GDM1 (cell line): ENCODE measurements at places on chromosomes 2 and 18.

GRCh38 chr2:106085181-106085940, 108.7 kb downstream of the UXS1 start:
- no peak for DNase-seq

DNA sequence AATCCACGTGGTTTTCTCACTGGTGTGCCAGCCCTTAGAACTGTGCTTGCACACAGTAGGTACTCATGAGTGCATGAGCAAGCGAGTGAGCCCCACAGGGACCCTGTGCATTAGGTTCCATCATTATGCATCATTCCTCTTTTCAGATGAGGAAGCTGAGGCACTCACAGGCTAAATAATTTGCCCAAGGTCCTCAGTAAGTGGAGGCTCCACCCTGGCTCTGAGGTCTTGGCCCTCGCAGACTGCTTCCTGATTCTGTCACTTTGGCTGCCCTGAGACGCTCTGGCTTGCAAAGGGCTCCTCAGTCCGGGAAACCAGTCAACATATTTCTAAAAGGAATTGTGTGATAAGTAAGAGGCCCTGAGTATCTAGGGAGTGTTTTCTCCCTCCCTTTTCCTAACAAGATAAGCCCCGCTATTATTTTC, 71.7 kb downstream of the IL1R2 start:
- DNase-seq, result peak; percentile 51

DNA sequence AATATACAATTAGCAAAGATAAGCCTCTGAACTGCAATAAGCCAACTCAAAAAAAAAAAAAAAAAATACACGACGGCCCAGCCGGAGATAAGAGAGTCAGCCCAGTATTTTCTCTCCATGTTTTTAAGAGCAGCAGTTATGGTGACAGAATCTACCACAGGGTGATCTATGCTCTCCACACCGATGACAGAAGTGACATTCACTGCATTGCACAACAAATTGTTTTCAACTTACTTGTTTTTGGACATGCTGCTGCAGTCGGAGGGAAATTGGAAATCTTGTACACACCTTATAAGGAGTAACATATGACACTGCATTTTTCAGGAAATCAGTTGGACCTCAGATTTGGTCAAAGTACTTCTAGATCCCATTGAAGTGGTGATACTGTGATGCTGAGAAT, 23.3 kb upstream of the APOB start:
- no peak for DNase-seq

DNA sequence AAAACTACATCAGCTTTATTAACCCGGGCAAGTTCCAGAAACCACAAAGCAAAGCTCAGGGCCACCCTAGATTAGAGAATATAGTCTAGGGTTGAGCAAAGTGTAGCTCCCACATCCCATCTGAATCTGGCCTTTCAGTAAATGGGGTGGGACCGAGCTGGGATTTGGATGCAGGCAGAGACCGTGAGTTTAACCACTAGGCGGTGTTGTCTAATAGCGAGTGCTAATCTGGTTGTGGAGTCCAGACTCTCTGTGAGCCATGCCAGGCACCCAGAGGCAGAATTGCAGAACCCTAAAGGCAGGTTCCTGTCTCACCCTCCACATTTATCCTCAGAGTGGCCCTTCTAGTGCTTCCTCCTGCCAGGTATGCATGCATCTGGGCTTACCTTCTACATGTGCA, 435.9 kb downstream of the TSN start:
- no peak for DNase-seq

- no peak for DNase-seq
Measured at GRCh38 chr2:172808156-172808555, 72.5 kb downstream of the RAPGEF4 start.

- no peak for DNase-seq
Measured at GRCh38 chr2:233072838-233073237, 12.7 kb downstream of the INPP5D start.

DNA sequence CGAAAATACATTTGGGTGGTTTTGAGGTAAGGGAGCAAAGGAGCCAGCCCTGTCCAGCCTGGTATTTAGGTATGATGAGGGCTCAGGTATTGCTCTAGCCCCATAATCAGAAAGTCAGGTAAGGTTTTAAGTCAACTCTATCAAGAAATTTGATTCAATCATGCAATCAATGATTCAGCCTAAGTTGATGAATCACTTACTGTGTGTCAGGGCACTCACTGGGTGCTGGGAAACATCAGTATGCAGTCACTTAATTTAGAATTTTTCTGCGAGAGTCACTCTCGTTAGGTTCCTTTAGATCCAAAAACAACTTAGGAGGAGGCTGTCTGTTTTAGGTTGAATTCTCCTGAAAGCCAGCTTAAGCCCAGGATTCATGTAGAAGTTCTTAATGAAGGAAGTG, 17.7 kb upstream of the SERPINB2 start:
- DNase-seq, result no peak

DNA sequence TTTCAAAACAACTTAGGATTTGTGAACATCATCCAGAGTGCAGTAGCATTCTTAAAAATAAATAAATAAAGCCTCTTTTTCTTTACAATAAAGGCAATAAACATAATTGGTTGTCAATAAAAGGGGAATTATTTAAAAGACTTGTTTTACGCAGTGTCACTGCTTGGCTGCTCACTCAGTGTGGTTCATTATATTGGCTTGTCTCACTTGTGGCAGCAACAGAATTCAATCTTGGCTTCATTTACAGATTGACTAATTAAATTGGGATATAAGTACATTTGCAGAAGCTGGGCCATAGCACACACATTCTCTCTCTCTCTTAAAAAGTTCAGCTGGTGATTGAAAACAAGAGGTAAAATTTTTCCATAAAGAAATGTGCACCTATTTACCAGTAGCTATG, 1027.6 kb downstream of the LRP1B start:
- DNase-seq, result no peak

GRCh38 chr2:54500404-54501205, 44.5 kb downstream of the SPTBN1 start:
- DNase-seq, result no peak

DNA sequence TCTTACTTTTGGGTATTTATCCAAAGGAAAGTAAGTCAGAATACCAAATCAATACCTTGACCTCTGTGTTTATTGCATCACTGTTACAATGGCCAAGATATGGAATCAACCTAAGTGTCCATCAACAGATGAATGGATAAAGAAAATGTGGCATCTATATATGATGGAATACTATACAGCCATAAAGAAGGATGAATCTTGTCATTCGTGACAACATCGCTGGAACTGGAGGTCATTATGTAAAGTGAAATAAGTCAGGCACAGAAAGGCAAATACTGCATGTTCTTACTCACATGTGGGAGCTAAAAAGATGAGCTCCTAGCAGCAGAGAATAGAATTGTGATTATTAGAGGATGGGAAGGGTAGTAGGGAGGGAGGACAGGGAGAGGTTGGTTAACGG, 34.6 kb downstream of the LCT start:
- DNase-seq, result no peak

GRCh38 chr2:219437690-219438206, 3.1 kb downstream of the SPEG start:
- DNase-seq, result no peak

GRCh38 chr2:142786918-142787702, 90.4 kb upstream of the KYNU start:
- peak; percentile 1 for DNase-seq

- no peak for DNase-seq
Measured at GRCh38 chr18:48250362-48250907, 158.7 kb downstream of the ZBTB7C start.

GRCh38 chr2:231360881-231361371, 34.6 kb upstream of the B3GNT7 start:
- DNase-seq, result no peak

DNA sequence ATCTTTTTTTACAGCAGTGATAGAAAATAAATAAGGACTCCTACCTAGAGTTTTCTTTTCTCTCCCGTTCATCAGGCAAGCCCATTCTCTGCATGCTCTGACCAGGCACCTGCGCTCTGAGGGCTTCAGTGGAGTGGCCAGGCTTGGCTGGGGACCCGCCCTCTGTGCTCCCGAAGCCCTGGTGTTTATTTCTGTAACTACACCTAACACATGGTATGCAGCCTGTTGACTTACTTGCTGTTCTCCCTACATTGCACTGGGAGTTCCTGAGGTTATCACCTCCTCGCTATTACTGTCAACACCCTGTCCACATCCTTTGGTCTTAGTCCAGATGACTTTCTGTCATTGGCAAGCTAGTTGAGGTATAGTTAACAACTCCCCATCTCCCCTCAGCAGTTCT, 317.7 kb downstream of the LPIN1 start:
- no peak for DNase-seq

DNA sequence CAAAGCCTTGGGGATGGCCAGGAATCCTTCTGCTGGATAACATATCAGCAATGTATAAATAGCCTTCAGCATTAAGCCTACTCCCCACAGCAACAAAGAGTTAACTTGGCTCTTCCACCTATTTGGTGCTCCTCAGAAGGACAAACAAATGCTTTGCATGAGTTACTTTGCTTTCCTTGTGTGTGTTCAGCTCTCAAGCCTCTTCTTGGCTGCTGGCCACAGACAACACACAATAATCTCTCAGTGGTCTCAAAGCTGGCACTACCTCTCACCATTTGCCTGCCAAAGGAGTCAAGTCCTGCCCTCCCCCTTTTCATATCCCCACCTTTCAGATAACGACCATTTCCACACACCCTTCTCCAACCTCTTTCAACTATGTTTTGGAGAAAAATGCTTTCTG, 17.5 kb downstream of the FTCDNL1 start:
- DNase-seq, result no peak

- no peak for DNase-seq
Measured at GRCh38 chr18:52682260-52682659, 342.3 kb downstream of the DCC start.

DNA sequence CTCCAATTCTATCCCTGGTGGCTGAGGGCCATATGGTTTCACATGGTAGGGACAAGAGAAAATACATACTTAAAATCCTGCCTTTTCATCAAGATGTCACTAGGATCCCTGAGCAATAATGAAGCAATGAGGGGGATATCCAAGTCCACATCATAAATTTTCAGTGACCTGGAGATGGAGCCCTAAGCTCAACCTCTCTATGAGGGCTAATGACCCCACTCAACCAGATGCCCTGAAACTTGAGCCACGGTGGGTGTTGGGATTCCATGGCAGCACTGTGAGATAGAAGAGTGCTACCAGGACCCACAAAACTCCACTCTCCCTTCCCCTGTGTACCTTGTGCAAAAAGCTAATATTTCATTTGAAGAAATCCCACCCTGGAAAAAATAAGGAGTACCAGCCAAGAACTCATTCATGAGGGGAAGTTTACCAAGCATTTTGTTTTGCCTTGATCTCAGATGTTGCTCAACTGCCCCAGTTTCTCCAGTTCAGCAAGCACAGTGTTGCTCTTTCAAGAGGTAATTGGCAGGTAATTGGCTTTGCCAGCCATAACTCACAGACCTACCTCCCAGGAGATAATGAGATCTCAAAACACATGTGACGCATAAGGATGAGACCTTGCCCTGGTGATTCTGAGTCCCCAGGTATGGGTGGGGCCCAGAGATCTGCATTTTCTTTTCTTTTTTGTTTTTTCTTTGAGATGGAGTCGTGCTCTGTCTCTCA, 51.0 kb upstream of the TTC39C start:
- no peak for DNase-seq

GRCh38 chr2:42840760-42841159, 48.4 kb upstream of the HAAO start:
- no peak for DNase-seq

- DNase-seq, result no peak
Measured at GRCh38 chr2:80530442-80531064, 226.0 kb upstream of the LRRTM1 start.

GRCh38 chr2:71446505-71446904, 6.9 kb upstream of the DYSF start:
- no peak for DNase-seq

DNA sequence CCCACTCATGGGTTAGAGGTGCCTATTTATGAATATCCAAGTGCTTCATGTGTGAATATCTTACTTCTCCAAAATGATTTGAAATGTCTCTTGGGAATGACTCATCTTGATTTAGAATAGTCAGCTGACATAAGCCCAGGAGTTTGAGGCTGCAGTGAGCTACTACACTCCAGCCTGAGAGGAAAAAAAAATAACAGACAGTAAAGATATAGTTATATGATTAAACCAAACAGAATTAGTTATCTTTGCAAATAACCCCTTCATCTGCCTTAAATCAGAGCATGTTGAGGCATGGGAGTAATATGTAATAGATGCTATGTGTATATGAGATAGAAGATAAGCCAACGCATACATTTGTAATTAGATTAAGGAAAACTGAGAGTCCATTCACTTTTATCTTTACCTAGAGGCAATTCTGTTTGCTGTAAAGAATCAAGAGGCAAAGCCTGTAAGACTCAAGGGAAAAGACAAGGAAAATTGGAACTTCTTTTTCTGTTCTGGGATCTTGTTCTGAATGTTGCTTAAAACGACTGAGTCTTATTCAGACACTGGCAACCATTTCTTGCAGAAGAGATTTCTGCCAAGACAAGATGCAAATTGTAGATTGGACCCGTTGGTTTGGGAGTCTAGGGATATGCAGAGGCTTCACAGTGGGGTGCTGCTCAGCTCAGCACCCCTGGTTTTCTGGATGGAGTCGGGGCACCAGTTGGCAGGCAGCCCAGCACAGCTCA, 104.4 kb downstream of the LIPG start:
- no peak for DNase-seq

DNA sequence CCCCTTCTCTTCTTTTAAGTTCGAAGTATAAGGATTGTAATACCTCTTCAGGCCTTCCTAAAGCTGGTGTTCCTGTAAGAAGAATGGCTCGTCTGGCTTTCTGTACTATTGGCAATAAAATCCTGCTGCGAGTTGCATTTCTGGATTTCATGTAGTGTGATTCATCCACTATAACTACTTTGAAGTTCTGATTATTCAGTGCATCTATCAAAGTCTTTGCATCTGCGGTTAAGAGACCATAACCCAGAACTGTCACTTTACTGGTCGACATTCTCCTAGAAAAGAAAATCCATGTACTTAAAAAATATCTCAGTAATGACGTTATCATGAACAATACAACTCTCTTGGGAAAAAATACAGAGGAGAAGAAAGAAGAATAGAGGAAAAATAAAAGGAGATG, 181.1 kb downstream of the ZRANB3 start:
- no peak for DNase-seq

GRCh38 chr18:13003466-13003896, 12.3 kb downstream of the CEP192 start:
- peak; percentile 5 for DNase-seq

- DNase-seq, result no peak
Measured at GRCh38 chr2:46970334-46971288, 55.0 kb upstream of the MCFD2 start.

DNA sequence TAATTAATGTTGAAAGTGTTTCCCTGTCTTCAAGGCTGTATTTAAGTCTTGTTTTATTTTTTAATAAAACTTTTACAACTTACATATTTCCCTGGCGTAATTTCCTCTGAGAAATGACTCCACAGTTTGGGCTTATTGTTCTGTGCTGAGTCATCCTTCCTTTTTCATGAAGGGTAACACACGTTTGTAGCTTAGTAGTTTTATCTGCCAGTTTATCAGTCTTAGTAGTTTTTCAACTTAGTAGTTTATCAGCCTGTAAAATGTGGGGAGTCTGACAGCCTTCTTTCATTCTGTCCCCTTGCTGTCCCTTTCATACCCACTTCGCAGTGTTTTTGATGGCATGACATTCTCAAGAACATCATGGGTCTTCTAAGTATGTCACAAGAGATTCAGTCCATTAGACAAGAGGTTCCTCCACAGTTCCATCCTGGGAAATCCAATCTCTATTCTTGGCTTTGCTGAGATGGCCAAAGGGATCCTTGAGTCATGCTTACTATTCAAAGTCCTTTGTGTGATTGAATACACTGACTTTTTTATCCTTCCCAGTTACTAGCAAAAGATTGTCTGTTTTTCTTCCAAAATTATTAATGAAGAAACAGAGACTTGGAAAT, 60.0 kb upstream of the SGPP2 start:
- peak; percentile 31 for DNase-seq

GRCh38 chr2:240216167-240216566, 75.7 kb upstream of the OTOS start:
- no peak for DNase-seq
